ENCODE measurements at places on chromosomes 12 and 14. TPM values are rescaled to one million over a fixed set of nuclear protein-coding genes. Genes with fewer than 3 reads are reported as not detected.

DNA sequence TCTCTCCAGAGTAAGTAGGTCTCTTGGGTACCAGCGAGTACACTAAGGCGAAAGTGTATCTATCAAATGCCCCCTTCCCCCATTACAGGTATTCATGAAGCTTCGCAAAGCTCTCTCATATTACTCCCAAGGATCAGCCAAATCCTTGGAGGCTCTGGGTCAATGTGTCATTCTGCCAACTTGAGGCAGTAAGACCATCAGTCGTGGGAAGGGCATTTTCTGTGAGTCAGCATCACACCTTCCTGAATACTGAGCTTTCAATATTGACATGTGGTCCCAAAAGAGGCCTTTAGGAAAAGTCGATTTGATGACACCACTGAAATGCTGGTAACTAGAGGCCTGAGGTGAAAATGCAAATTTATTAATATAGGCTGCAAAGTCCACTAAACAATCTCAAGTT, 323.9 kb downstream of the LRIG3 start:
- H3K4me3 ChIP-seq = no peak overlapping the region
- no peaks in the 10 kb centered on the region for H3K36me3 ChIP-seq
- no peak for DNase-seq
- no peaks in the 10 kb centered on the region for H3K27me3 ChIP-seq
- no peak overlapping the region for H3K27ac ChIP-seq

DNA sequence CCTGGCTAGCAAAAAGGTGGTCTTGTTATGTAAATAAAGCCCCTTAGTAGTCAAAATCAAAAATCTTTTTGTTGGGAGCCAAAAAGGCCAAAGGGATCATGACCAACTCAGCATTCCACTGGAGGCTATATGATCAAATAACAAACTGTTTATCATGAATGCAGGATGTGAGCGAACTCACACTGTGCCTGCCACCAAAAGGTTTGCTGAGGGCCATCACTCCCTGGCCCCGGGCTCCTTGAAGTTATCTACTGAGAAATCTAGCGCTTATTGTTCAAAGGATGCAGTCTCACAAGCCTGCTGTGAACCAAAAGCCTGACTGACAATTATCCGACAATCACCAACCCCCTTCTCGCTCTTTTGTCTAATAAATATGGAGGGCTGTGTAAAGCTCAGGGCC, 107.2 kb upstream of the DDHD1 start:
- H3K36me3 ChIP-seq = no peaks in the 10 kb centered on the region
- H3K4me3 ChIP-seq = no peak overlapping the region
- no peaks in the 10 kb centered on the region for H3K4me1 ChIP-seq
- H3K27me3 ChIP-seq = no peaks in the 10 kb centered on the region

GRCh38 chr14:20733684-20734429, 11.8 kb upstream of the EDDM3A start:
- H3K4me3 ChIP-seq = no peak overlapping the region
- H3K4me1 ChIP-seq = no peaks in the 10 kb centered on the region
- no peak overlapping the region for H3K27ac ChIP-seq
- DNase-seq = no peak

GRCh38 chr12:110920324-110920910, at the start of gene MYL2:
MYL2 (minus strand) TSS chr12:110920579; CDS start chr12:110920529, 50 bp downstream.
- no peak for DNase-seq
- H3K4me3 ChIP-seq = no peak within 1 kb of the TSS
- H3K36me3 ChIP-seq = no peaks in the 10 kb centered on the region
- H3K4me1 ChIP-seq = no peaks in the 10 kb centered on the region
- H3K27me3 ChIP-seq = no peaks in the 10 kb centered on the region
- H3K27ac ChIP-seq = no peak within 1 kb of the TSS

DNA sequence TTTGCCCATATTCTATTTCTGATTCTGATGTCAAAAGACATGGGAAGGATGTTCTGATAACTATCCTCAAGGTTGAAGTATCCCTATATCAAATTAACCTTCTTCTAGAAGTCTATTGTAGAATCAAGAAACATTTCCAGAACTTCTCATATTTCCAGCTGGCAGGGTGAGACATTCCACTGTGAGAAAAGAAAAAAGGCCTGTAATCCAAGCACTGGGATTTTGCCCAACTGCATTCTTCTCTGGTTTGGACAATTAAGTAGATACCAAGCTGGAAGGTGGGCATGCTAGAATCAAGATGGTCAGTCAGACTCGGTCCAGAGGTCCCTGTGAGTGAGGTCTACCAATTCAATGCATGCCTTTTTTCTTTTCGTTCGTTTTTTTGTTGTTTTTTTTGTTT, 60.9 kb downstream of the MAP3K9 start:
- no peaks in the 10 kb centered on the region for H3K27me3 ChIP-seq
- no peak overlapping the region for H3K4me3 ChIP-seq
- no peaks in the 10 kb centered on the region for H3K4me1 ChIP-seq
- H3K36me3 ChIP-seq = no peaks in the 10 kb centered on the region
- no peak for DNase-seq
- H3K27ac ChIP-seq = no peak overlapping the region

DNA sequence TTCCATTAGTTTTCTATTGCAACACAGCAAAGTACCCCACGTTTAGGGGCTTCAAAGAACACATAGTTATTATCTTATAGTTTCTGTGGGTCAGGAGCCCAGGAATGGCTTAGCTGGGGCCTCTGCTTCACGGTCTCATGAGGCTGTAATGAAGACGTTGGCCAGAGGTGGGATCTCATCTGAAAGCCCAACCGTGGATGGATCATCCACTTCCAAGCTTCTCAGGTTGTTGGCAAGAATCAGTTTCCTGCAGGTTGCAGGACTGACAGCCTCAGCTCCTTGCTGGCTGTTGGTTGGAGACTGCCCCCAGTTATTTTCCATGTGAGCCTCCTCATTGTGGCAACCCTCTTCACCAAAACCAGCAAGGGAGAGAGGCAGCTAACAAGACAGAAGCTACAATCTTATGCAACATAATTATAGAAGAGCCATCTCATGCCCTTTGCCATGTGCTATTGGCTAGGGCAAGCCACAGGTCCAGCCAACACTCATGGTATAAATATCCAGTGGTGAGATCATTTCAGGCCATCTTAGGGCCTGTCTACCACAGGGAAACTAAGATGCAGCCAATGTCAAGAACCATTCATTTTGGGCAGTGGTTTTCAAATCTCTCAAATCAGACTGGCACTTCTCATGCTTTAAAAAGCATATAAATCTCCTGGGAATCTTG, 452.4 kb downstream of the MED13L start:
- H3K4me3 ChIP-seq = no peak overlapping the region
- no peaks in the 10 kb centered on the region for H3K36me3 ChIP-seq
- no peaks in the 10 kb centered on the region for H3K4me1 ChIP-seq
- H3K27me3 ChIP-seq = no peaks in the 10 kb centered on the region
- no peak overlapping the region for H3K27ac ChIP-seq
- no peak for DNase-seq

DNA sequence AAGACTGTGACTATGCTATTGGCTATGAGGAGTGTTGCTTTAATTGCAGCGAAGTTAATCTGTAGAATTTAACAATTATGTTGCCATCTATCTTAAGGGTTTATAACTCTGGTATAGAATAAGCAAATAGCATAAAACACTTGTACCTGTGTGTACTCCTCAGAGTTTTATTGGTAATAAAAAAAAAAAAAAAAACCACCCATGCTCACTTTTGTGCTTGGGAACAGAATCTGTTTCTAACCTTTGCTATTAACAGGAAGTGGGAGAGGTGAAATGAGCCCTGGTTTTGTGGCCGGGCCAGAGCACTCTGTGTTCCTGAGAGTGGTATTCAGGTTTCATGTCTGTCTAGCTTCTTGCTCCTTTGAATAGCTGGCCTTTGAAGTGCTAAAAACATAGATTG, 53.1 kb downstream of the PDE3A start:
- H3K4me3 ChIP-seq = no peak overlapping the region
- H3K36me3 ChIP-seq = no peaks in the 10 kb centered on the region
- no peak overlapping the region for H3K27ac ChIP-seq
- H3K4me1 ChIP-seq = peaks cover 59% of the 10 kb centered on the region
- DNase-seq = no peak

- no peaks in the 10 kb centered on the region for H3K27me3 ChIP-seq
- H3K4me3 ChIP-seq = no peak overlapping the region
- H3K4me1 ChIP-seq = no peaks in the 10 kb centered on the region
- no peaks in the 10 kb centered on the region for H3K36me3 ChIP-seq
- H3K27ac ChIP-seq = no peak overlapping the region
- no peak for DNase-seq
These were observed 113.8 kb upstream of the CCDC175 start for GRCh38 chr14:59690426-59690825.

- peaks cover 15% of the 10 kb centered on the region for H3K4me1 ChIP-seq
- DNase-seq = peak; percentile 80
- peak overlapping the region; percentile 21 for H3K27ac ChIP-seq
- H3K36me3 ChIP-seq = no peaks in the 10 kb centered on the region
These were observed 23.7 kb upstream of the IFT81 start for GRCh38 chr12:110100315-110100970.

DNA sequence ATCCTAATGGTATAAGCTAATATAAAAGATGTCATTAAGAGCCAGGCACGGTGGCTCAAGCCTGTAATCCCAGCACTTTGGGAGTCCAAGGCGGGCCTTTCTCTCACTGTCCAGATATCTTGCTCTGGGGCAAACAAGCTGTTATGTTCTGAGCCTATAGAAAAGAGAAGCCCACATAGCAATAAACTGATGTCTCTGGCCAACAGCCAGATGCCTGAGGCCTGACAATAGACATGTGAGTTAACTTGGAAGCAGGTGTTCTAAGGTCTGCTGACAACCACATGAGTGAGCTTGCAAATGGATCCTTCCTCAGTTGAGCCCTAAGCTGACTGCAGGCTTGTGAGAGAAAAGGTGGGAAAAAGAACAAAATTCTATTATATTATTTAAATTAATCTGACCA, 25.0 kb downstream of the YAF2 start:
- DNase-seq = no peak
- H3K27me3 ChIP-seq = no peaks in the 10 kb centered on the region
- H3K4me1 ChIP-seq = no peaks in the 10 kb centered on the region
- no peak overlapping the region for H3K27ac ChIP-seq
- H3K36me3 ChIP-seq = no peaks in the 10 kb centered on the region

DNA sequence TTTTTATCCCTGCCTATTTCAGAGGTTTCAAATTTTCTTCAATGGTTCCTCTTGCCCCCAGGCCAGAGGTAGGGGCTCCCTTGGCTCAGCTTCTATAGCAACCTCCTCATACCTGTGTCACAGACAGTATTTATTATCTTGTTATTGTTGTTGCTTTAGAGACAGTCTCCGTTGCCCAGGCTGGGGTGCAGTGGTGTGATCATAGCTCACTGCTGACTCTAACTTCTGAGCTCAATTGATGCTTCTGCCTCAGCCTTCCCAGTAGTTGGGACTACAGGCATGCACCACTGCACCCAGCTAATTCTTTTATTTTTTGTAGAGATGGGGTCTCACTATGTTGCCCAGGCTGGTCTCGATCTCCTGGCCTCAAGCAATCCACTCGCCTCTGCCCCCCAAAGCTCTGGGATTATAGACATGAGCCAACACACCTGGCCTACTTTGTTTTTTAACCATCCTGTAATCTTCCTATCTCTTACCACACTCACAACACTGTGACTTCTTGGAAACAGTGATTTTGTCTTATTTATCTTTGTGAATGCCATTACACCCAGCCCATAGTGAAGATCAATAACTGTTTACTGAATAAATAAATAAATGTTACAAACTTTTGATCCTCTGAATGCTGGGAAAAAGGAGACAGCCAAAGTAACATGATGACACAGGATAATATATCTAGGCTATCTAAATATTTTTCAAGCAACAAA, 95.9 kb downstream of the PHLDA1 start:
- H3K36me3 ChIP-seq = no peaks in the 10 kb centered on the region
- H3K27me3 ChIP-seq = no peaks in the 10 kb centered on the region
- no peak for DNase-seq
- H3K4me3 ChIP-seq = no peak overlapping the region
- H3K27ac ChIP-seq = no peak overlapping the region
- H3K4me1 ChIP-seq = no peaks in the 10 kb centered on the region

DNA sequence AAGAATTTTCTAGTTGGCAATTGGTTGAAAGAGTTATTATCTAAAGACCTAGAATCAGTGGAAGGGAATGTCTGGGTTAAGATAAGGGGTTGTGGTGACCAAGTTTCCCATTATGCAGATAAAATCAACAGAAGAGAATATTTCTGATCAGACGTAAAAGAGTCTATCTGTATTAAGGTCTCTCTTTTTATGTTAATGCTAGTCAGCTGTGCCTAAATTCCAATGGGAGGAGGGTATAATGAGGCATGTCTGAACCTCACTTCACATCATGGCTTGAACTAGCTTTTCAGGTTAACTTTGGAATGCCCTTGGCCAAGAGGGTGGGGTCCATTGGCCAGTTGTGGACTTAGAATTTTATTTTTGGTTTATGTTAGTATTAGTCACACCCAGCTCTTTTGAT, 34.3 kb upstream of the CHST11 start:
- no peak for DNase-seq
- no peak overlapping the region for H3K27ac ChIP-seq
- H3K4me3 ChIP-seq = no peak overlapping the region
- no peaks in the 10 kb centered on the region for H3K36me3 ChIP-seq
- H3K27me3 ChIP-seq = no peaks in the 10 kb centered on the region

DNA sequence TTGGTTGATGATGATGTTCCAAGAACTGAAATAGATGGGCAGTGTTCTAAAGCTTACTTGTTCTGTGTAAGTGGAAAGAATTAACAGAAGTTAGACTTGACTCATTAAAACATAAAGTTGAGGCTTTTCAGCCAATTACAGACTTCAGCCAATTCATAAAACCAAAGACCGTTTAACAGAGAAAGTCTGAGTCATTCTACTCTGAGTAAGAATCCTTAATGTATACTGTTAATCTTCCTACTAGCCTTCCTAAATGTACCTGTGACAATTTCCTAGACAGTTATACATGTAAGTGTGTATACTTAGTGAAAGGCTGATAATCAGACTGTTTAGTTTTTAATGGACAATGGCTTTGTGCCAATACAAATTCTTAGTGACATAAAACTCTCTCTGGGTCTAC, 681.0 kb downstream of the RPL10L start:
- no peak overlapping the region for H3K4me3 ChIP-seq
- no peak overlapping the region for H3K27ac ChIP-seq
- DNase-seq = no peak
- H3K4me1 ChIP-seq = no peaks in the 10 kb centered on the region
- H3K36me3 ChIP-seq = no peaks in the 10 kb centered on the region

The ACRBP gene
- 1.4 TPM for total RNA-seq

The RBMS2 gene
- 33.0 TPM for total RNA-seq

The PTPRB gene
- total RNA-seq = 21.0 TPM

The KLRK1 gene
- 1.8 TPM for total RNA-seq

The NFATC4 gene
- total RNA-seq = 120 TPM

The OTX2 gene
- not detected for total RNA-seq

All from sigmoid colon (tissue), 7 donors.